Hair follicular keratinocyte (primary cell): ENCODE measurements at places on chromosomes 2 and 18. TPM values are rescaled to one million over a fixed set of nuclear protein-coding genes. Genes with fewer than 3 reads are reported as not detected.

PRKAG3 gene
- not detected in 2 replicates for total RNA-seq

DOCK10 gene
- 0.16 and 5.1 TPM in 2 replicates for total RNA-seq

SEPTIN10 gene
- total RNA-seq = 61.2 and 71.6 TPM in 2 replicates

MXD1 gene
- total RNA-seq = 3.5 and 10.9 TPM in 2 replicates

RHBDD1 gene
- 12.1 and 21.9 TPM in 2 replicates for total RNA-seq

TSPYL6 gene
- not detected in 2 replicates for total RNA-seq

DGUOK gene
- total RNA-seq = 85.1 and 105 TPM in 2 replicates

EVX2 gene
- not detected in 2 replicates for total RNA-seq

CRYBA2 gene
- not detected in 2 replicates for total RNA-seq

SERPINB4 gene
- total RNA-seq = 1.9 TPM in 2 replicates

PIAS2 gene
- total RNA-seq = 6.2 and 7.1 TPM in 2 replicates
